ENCODE measurements at places on chromosomes 7 and 10.

- DNase-seq, result no peak
Observed at GRCh38 chr10:14858338-14858960, 20.2 kb upstream of the SUV39H2 start.

- DNase-seq, result no peak
Observed at GRCh38 chr10:72782649-72783330, 90.8 kb downstream of the MCU start.

GRCh38 chr7:108083980-108084379, 46.2 kb downstream of the LAMB4 start:
- no peak for DNase-seq

GRCh38 chr10:57946833-57947232, 320.9 kb downstream of the IPMK start:
- DNase-seq, result no peak

DNA sequence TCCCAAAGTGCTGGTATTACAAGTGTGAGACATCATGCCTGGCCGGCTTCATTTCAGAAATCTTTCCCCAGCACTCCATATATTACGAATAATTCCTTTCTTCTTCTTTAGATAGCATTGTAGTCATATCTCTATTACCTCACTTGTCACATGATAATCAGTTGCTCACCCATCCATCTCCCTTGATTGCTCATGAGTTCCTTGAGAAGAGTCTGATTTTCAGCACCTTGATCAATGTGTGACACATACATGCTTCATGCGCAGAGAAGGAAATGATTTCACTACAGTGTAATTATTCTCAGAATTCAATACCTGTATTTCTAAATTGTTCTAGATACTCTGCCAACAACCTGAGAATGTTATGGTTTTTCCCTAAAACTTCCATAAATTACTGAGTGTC, 26.7 kb upstream of the GGCT start:
- no peak for DNase-seq

Measured in activated CD4-positive, alpha-beta T cell treated with anti-CD3 and anti-CD28 coated beads for 36 hours (primary cell).